ENCODE measurements at places on chromosomes 6 and 20.

GRCh38 chr6:92341201-92341600, 1078.2 kb downstream of the EPHA7 start:
- no peak for DNase-seq

GRCh38 chr6:33451606-33452005, 2.8 kb upstream of the ZBTB9 start:
- DNase-seq = no peak

- no peak for DNase-seq
These were observed 48.1 kb downstream of the SRC start for GRCh38 chr20:37393863-37394542.

GRCh38 chr6:13946506-13946905, 21.8 kb downstream of the RNF182 start:
- DNase-seq = no peak

GRCh38 chr6:152068622-152069261, 261.3 kb downstream of the ESR1 start:
- no peak for DNase-seq

- no peak for DNase-seq
These were observed 125.1 kb downstream of the TOX2 start for GRCh38 chr20:44039741-44040140.

- DNase-seq = no peak
These were observed 100.0 kb downstream of the ATG5 start for GRCh38 chr6:106225581-106225980.

DNA sequence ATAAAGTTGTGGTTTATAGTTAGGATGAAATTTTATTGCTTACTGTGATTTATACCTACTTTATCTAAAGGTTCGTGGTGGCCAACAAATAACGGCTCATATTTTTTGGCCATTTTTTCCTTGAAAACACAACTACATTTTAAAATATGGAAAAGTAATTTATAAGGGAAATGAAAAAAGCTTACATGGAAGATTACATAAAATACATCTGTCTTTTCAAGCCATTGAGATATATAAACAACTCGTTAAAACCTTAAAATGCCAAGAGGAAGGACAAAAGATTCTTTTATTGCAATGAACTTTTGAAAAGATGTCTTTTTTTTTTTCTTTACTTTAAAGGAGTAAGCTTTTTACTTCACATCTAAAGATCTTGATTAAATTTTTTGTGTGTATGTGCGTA, 55.4 kb upstream of the EYA4 start:
- DNase-seq = no peak

GRCh38 chr6:36838896-36839748, at the start of gene CPNE5:
Gene CPNE5, minus strand, starts transcription at chr6:36839444. Its CDS starts 67 bp downstream, at chr6:36839377.
- no peak for DNase-seq

GRCh38 chr6:41191569-41191968, 9.4 kb downstream of the TREML2 start:
- DNase-seq = no peak
